ENCODE measurements at places on chromosomes 16 and 17.

- peak; percentile 57 for DNase-seq
Observed at GRCh38 chr17:7997186-7997585, 5.2 kb upstream of the GUCY2D start.

DNA sequence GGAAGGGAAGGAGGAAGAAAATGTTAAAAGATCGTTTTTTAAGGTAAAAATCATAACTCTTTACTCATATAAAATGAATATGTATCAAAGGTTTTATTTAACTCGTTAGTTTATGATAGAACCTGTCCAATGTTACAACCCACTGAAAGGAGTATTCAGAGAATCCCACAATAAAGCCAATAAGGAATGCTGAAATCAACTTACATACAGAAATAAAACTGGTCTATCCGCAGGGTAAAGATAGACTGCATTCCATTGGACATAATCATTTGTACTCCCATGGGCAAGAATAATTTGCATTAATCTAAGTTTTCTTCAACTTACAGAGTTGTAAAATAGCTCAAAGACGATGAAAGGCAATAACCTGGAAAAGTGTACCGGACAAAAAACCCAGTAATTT, 17.9 kb upstream of the BEAN1 start:
- no peak for DNase-seq

GRCh38 chr17:34182036-34182803, 72.9 kb upstream of the CCL2 start:
- DNase-seq, result no peak

GRCh38 chr16:87728026-87728425, 37.8 kb downstream of the KLHDC4 start:
- DNase-seq, result no peak

DNA sequence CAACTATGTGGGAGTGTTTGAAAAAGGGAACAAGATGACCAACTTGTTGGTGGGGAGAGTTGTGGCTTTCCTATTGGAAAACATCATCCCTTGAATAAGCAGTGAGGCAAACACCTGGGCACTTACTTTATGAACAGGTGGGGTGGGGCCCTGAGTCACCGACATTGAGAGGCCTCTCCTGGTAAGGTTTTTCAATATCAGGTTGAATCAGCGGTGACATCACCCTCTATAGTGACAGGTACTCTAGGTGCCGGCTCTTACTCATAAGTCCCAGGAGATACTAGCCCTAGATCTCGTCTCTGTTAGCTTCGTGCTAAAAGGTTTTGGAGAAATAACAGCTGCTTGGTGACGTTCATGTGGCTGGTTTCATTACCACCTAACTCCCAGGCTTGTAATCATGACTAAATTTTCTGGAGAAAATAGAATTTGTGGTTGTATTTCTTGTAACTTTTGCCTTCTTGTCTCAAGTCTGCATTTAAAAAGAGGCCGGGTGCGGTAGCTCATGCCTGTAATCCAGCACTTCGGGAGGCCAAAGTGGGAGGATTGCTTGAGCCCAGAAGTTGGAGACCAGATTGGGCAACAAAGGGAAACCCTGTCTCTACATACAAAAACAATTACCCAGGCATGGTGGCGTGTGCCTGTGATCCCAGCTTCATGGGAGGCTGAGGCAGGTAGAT, 19.3 kb downstream of the CDH1 start:
- no peak for DNase-seq

- DNase-seq, result no peak
Observed at GRCh38 chr17:57943645-57944044, 11.6 kb downstream of the CUEDC1 start.

GRCh38 chr17:50145532-50146229, 4.8 kb downstream of the PPP1R9B start:
- no peak for DNase-seq

Measured in NCI-H1694 (cell line).